Tibial nerve (tissue), 4 donors: ENCODE measurements at places on chromosomes 4 and X.

DNA sequence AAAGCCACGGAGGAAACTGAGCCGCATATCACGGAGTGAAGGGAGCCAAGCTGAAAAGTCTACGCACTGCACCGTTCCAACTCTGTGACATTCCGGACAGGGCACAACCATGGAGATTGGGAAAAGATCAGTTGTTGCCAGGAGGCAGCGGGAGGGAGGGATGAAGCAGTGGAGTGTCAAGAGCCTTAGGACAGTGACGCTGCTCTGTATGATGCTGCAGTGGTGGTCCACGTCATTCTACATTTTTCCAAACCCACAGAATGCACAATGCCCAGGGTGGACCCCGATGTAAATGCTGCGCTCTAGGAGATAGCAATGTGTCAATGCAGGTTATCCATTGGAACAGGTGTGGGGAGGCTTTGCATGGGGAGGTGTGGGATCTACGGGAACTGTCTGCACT is 7.5 kb upstream of the WFS1 start:
- no peaks in the 10 kb centered on the region for H3K4me1 ChIP-seq
- H3K27ac ChIP-seq, result no peak overlapping the region
- H3K27me3 ChIP-seq, result no peaks in the 10 kb centered on the region
- H3K4me3 ChIP-seq, result no peak overlapping the region

- no peak for DNase-seq
- H3K4me1 ChIP-seq, result no peaks in the 10 kb centered on the region
- peak overlapping the region; percentile 55 for H3K4me3 ChIP-seq
- H3K27me3 ChIP-seq, result no peaks in the 10 kb centered on the region
- H3K36me3 ChIP-seq, result no peaks in the 10 kb centered on the region
- H3K27ac ChIP-seq, result no peak overlapping the region
Measured at GRCh38 chr4:40750461-40751258, 905 bp downstream of the NSUN7 start.

GRCh38 chr4:108988464-108989195 is 225.8 kb upstream of the ETNPPL start:
- H3K4me1 ChIP-seq, result no peaks in the 10 kb centered on the region
- no peaks in the 10 kb centered on the region for H3K27me3 ChIP-seq

- no peaks in the 10 kb centered on the region for H3K36me3 ChIP-seq
- no peak overlapping the region for H3K27ac ChIP-seq
- no peaks in the 10 kb centered on the region for H3K4me1 ChIP-seq
- H3K4me3 ChIP-seq, result no peak overlapping the region
- no peak for DNase-seq
Measured at GRCh38 chrX:131837325-131837724, 185.8 kb upstream of the STK26 start.

DNA sequence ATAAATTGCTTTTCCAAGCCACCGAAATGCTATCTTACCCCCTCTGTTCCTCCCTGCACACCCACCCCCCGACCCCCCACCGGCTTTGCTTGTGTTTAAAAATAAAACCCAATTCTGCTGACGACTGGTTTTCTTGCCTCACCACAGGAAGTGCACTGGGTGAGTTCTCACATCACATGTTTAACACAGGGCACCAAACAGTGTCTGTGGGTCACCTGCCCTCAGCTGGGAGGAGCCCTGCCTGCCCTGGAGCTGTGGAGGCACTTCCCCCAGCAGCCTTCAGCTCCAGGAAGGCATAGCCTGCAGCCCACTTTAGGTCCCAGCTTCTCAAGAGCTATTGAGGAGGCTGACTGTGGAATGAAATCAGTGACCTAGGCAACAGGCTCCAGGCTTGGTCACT is 8.8 kb downstream of the TMEM255A start:
- DNase-seq, result no peak
- peaks cover 38% of the 10 kb centered on the region for H3K27me3 ChIP-seq
- no peak overlapping the region for H3K4me3 ChIP-seq
- no peak overlapping the region for H3K27ac ChIP-seq
- H3K36me3 ChIP-seq, result no peaks in the 10 kb centered on the region

DNA sequence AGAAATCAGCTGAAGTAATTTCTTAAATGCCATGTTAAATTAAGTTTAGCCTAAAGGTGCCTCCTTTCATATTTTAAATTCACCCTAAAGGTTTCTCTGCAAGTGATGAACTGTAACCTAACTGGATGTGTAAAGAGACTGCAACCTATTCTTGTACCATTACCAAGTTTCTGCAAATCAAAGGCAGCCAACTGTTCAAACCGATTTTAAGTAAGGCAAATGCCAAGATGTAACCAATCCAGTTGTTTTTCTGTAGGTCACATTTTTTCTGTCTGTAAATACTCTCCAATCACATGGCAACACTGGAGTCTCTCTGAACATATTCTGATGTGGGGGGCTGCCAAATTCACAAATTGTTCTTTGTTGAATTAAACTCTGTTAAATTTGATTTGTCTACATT is 42.4 kb upstream of the FGF2 start:
- H3K27ac ChIP-seq, result peak overlapping the region; percentile 28
- no peak for DNase-seq
- H3K27me3 ChIP-seq, result no peaks in the 10 kb centered on the region
- no peak overlapping the region for H3K4me3 ChIP-seq

DNA sequence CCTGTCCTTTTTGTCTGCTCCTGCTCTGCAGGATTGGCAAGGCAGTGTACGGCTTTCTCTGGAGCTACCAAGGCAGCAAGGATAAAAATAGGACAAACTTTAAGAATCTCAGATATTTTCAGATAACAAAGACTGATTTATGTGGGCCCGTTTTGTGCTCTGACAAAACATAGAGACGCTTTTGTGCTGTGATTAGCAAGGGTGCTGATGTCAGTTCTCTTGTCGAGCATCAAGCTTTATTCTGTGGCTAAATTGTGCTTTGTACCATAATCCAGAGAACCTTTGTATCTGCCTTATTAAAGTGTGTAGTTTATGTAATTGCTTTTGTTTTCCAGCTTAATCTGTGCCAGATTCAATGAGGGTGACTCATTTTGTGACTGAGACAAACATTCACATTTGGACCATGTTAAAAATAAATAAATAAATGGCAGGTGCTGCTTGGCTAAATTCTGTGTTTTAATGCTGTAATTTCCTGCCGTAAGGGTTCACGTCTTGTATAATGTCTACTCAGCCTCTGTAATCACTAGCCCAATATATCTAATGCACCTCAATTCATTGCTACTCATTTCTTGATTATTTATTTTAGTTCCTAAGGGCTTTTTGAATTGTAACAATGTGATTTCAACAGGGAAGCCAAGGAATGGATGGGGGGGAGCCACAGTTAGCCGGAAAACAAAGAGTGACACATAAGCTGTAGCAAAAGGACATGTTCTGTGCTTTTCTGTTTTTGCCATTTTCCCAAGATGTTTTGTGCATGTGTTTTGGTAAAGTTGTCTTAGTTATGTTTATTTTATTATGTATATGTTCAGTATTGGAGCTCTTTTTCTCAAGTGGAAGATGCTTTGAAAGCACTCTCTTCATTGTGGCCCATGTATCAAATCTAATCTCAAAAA is 75.1 kb downstream of the GAB1 start:
- no peaks in the 10 kb centered on the region for H3K27me3 ChIP-seq
- H3K27ac ChIP-seq, result peak overlapping the region; percentile 85
- DNase-seq, result no peak
- H3K36me3 ChIP-seq, result no peaks in the 10 kb centered on the region

- no peaks in the 10 kb centered on the region for H3K27me3 ChIP-seq
- H3K4me3 ChIP-seq, result no peak overlapping the region
- DNase-seq, result no peak
- no peak overlapping the region for H3K27ac ChIP-seq
- H3K4me1 ChIP-seq, result no peaks in the 10 kb centered on the region
Measured at GRCh38 chr4:35697210-35697736, 547.0 kb downstream of the ARAP2 start.

GRCh38 chr4:26009502-26009901 is 95.5 kb downstream of the SMIM20 start:
- H3K36me3 ChIP-seq, result no peaks in the 10 kb centered on the region
- H3K4me3 ChIP-seq, result no peak overlapping the region
- DNase-seq, result no peak
- no peaks in the 10 kb centered on the region for H3K27me3 ChIP-seq

GRCh38 chr4:38034986-38035882 is 75.0 kb downstream of the PTTG2 start:
- no peak overlapping the region for H3K27ac ChIP-seq
- peaks cover 31% of the 10 kb centered on the region for H3K36me3 ChIP-seq
- no peaks in the 10 kb centered on the region for H3K4me1 ChIP-seq
- no peak overlapping the region for H3K4me3 ChIP-seq
- DNase-seq, result no peak
- no peaks in the 10 kb centered on the region for H3K27me3 ChIP-seq

- H3K4me3 ChIP-seq, result no peak overlapping the region
- no peak overlapping the region for H3K27ac ChIP-seq
- DNase-seq, result no peak
- H3K4me1 ChIP-seq, result no peaks in the 10 kb centered on the region
Measured at GRCh38 chr4:173765751-173766150, 235.7 kb upstream of the HAND2 start.

DNA sequence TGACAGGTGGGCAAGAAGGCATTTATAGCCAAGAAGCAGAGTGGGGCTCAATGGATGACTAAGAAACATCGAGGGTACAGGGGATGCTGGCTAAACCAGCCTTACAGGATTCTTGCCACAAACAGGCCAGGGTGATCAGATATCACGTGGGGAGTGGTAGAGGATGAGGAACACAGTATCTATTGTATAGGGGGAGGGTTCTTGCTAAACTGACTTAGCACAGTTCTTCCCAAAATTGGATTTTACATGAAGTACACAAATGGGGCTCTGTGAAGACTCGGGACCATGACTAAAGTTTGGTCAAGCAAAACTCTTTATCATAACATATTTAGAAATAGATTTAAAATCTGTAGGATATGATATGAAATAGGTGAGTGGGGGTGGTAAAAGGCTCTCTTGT is 144.0 kb upstream of the ATOH1 start:
- H3K27ac ChIP-seq, result no peak overlapping the region
- no peak overlapping the region for H3K4me3 ChIP-seq
- no peaks in the 10 kb centered on the region for H3K4me1 ChIP-seq
- H3K27me3 ChIP-seq, result no peaks in the 10 kb centered on the region
- no peak for DNase-seq

- H3K36me3 ChIP-seq, result no peaks in the 10 kb centered on the region
- H3K4me1 ChIP-seq, result no peaks in the 10 kb centered on the region
- H3K4me3 ChIP-seq, result no peak overlapping the region
Measured at GRCh38 chr4:76192236-76192635, 21.4 kb downstream of the SCARB2 start.

- no peak for DNase-seq
- H3K27ac ChIP-seq, result no peak overlapping the region
- no peaks in the 10 kb centered on the region for H3K4me1 ChIP-seq
- no peaks in the 10 kb centered on the region for H3K27me3 ChIP-seq
- H3K36me3 ChIP-seq, result no peaks in the 10 kb centered on the region
Measured at GRCh38 chr4:130092187-130093015, 996.4 kb downstream of the C4orf33 start.

GRCh38 chrX:9997524-9997923 is 30.4 kb downstream of the CLDN34 start:
- H3K27me3 ChIP-seq, result no peaks in the 10 kb centered on the region
- no peak overlapping the region for H3K27ac ChIP-seq
- no peak for DNase-seq
- no peak overlapping the region for H3K4me3 ChIP-seq
- no peaks in the 10 kb centered on the region for H3K4me1 ChIP-seq

- H3K27me3 ChIP-seq, result no peaks in the 10 kb centered on the region
- peak; percentile 26 for DNase-seq
- peak overlapping the region; percentile 25 for H3K27ac ChIP-seq
- no peaks in the 10 kb centered on the region for H3K36me3 ChIP-seq
Measured at GRCh38 chr4:100299046-100299840, 109.0 kb upstream of the DDIT4L start.

DNA sequence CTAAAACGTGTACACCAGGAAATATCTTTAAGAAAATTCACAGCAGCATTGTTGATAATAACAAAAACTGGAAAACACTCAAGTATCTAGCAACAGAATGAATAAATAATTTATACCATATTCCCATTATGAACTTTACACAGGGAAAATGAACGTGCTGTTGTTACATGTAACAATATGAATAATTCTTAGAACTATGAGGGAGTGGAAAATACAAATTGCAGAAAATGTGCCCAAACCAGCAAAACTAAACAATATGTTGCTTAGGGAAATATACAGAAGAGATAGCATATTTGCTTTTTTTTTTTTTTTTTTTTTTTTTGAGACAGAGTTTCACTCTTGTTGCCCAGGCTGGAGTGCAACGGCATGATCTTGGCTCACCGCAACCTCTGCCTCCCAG is 14.8 kb upstream of the FAT1 start:
- no peak overlapping the region for H3K27ac ChIP-seq
- DNase-seq, result no peak
- H3K4me1 ChIP-seq, result no peaks in the 10 kb centered on the region
- no peaks in the 10 kb centered on the region for H3K27me3 ChIP-seq
- no peak overlapping the region for H3K4me3 ChIP-seq
- no peaks in the 10 kb centered on the region for H3K36me3 ChIP-seq

DNA sequence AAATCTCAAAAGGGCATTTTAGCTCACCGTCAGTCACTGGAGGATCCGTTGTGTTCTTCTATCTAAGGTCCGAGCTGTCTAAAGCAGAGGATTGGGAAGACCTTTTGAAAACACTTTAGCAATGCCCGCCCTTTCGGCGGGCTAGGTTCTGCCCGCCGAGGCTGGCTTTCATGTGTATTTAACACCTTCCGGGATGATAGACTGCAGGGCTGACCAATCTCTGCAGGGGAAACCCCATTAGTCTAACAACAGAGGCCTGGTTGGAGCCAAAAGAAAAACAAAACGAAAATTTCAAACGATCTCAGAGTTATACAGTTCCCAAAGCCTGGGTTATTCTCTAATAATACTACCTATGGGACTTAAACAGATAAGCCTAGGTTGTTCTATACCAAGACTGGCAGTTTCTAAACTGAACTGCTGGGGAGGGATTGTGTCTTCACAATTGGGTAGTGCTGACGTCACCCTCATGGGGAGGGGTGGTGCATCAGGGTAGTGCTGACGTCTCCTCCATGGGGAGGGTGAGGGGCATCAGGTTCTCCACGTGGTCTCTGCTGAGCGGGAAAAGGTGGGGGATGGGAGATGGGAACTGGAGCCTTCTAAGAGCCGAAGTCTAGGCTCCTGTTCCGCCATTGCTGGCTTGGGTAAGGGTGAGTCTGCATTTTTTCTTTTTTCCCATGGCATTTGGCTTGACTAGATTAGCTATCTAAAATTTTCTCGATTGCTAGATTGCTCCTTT is 14.8 kb upstream of the CUL4B start:
- no peak for DNase-seq
- no peaks in the 10 kb centered on the region for H3K36me3 ChIP-seq
- no peak overlapping the region for H3K4me3 ChIP-seq
- no peaks in the 10 kb centered on the region for H3K4me1 ChIP-seq

DNA sequence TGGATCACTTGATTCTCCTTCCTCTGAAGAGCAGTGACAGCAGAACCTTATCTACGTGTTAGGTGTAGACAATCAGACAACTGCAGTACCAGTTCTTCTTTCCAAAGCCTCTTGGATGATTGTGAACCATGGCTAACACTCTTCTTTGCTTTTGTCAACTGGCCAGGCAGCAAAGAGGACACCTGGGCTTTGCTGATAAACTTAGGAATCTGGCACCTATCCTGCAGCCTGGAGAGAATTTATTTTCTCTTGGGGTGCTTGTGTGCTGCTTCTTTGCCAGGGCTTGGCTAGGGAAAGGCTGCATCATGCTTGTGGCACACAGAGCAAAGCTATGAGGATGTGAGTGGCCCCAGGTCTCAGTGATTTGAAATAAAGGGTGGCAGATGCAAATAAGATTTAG is 77.4 kb downstream of the ANAPC4 start:
- no peaks in the 10 kb centered on the region for H3K36me3 ChIP-seq
- H3K27ac ChIP-seq, result no peak overlapping the region
- no peaks in the 10 kb centered on the region for H3K4me1 ChIP-seq
- H3K27me3 ChIP-seq, result no peaks in the 10 kb centered on the region
- H3K4me3 ChIP-seq, result no peak overlapping the region
- no peak for DNase-seq
